ENCODE measurements at places on chromosomes 12 and 14. TPM values are rescaled to one million over a fixed set of nuclear protein-coding genes. Genes with fewer than 3 reads are reported as not detected.

TTC6 gene
- total RNA-seq = not detected

ASPG gene
- not detected for total RNA-seq

TSPAN11 gene
- total RNA-seq = not detected

MGP gene
- total RNA-seq = not detected

GALNT8 gene
- total RNA-seq = 2.0 TPM

ITPR2 gene
- total RNA-seq = 36.3 TPM

ISM2 gene
- total RNA-seq = not detected

TRIM9 gene
- 0.20 TPM for total RNA-seq

ADGRD1 gene
- total RNA-seq = not detected

NEUROD4 gene
- not detected for total RNA-seq

SLC22A17 gene
- 2.0 TPM for total RNA-seq

CRIP2 gene
- 1.8 TPM for total RNA-seq

CLEC9A gene
- total RNA-seq = not detected

SDR9C7 gene
- total RNA-seq = not detected

HOTAIR gene
- not detected for total RNA-seq

SLC6A15 gene
- total RNA-seq = not detected

CINP gene
- 27.3 TPM for total RNA-seq

ANO2 gene
- total RNA-seq = not detected

NKX2-8 gene
- not detected for total RNA-seq

NDRG2 gene
- 8.3 TPM for total RNA-seq

AJUBA gene
- total RNA-seq = 1.3 TPM

HAL gene
- total RNA-seq = 0.23 TPM

POTEM gene
- total RNA-seq = not detected

GSC gene
- total RNA-seq = not detected

ACSM4 gene
- not detected for total RNA-seq

NKX2-1 gene
- not detected for total RNA-seq

GPR135 gene
- 1.0 TPM for total RNA-seq

LUM gene
- not detected for total RNA-seq

MMP19 gene
- not detected for total RNA-seq
